Stimulated activated CD4-positive, alpha-beta T cell treated with anti-CD3 and anti-CD28 coated beads, Interleukin-2, amount 100 ng/mL, for 4 hours (primary cell): ENCODE measurements at places on chromosomes 2 and 18.

DNA sequence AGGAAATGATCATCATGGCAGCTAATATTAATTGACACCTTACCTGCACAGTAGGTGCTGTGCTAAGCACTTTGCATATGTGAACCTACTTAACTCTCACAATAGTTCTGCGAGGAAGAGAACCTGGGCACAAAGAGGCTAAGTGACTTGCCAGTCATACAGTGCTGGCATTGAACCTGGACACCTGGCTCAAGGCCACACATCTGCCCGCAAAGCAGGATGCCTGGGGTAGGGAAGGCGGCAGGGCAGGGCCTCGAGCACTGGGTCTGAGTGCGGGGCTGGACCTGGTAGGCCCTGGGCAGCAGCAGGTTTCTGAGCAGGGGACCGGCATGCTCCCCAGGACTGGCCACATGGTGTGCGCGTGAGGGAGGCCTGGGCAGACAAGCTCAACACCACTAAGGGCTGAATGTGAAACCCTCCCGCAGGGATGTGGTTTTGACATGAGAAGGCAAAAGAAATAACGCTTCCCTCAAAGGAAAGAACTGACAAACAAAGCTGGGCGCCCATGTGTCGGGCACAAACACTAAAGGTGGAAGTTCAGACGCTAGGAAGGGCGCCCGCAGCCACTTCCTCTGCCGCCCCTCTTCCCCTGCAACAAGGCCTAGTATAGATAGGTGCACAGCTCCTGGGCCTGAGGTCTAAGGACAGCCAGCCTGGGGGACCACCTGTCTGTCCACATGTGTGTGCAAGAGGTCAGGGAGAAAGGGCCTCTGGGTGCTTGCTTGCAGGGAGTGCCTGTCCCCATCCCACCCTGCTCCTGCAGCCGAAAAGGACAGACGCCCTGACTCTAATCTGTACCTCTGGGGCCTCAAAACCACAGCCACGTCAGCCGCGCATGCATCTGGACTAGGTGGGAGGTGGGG, 92.5 kb downstream of the ZFP36L2 start:
- DNase-seq, result peak; percentile 57

DNA sequence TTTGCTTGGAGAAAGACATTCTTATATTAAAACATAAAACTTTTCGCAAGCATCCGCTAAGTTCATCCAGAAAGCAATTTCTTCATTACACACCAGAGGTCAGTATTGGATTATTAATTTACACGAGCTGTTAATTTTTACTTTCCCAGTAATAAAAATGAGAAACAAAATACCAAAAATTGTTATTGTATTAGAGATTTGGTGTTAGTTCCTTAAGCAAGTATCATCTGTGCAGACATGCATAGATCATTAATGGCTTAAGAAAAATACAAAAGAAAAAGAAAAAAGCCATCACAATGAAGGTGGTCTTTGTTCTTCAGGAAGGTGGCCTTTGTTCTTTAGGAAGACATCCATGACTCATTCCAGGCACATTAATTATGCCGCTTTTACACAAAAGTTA, 53.6 kb upstream of the HNMT start:
- DNase-seq, result no peak

DNA sequence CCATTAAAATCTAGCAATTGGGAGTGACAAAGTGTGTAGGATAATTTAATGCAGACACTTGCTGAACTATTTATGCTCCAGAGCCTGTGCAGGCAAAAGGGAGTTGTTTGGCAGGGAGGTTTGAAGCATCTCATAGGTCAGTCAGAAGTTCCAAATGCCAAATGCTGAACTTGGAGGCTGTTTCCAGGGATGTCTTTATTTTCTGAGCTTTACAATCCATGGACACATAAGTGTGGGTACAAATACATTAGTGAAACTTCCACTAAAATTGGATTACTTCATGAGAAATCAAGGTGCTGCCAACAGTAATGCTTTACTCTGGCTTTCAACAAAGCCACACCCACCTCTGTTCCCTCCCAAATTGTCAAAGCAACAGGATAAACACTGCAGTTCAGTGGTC, 422.1 kb upstream of the SETBP1 start:
- no peak for DNase-seq

DNA sequence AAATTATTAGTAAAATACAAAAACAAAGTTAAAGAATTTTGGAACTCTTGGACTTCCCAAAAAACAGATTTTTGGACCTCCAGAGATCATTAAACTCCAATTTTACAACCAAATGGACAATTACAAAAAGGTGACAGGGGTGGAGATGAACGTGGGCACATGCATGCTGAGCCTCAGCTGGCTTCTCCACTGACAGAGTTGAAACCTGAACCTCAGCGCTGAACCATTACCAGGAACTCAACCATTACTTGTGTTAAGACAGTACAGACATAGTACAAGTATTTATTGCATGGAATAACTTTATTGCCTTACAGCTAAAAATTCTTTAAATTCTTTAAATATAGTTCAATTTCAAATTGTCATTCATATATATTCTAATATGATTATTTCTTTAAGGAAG, 33.0 kb upstream of the KIDINS220 start:
- no peak for DNase-seq

GRCh38 chr2:184644685-184645084, 46.4 kb downstream of the ZNF804A start:
- DNase-seq, result no peak

- no peak for DNase-seq
Observed at GRCh38 chr18:76480913-76481312, 14.1 kb downstream of the ZNF516 start.

DNA sequence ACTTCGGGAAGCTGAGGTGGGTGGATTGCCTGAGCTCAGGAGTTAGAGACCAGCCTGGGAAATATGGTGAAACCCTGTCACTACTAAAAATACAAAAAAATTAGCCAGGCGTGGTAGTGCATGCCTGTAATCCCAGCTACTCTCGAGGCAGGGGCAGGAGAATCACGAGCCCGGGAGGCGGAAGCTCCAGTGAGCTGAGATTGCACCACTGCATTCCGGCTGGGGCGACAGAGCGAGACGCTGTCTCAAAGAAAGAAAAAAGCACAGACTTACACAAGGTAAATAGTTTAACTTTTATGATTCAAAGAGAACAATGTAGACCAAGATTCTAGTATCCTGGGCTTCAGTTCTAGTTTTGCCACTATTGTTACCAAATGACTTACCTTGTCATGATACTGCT, 37.4 kb downstream of the NCKAP1 start:
- no peak for DNase-seq

- DNase-seq, result no peak
Observed at GRCh38 chr2:121886059-121886458, 130.6 kb downstream of the TSN start.

GRCh38 chr2:203112342-203112741, 97.7 kb downstream of the NBEAL1 start:
- no peak for DNase-seq

- DNase-seq, result no peak
Observed at GRCh38 chr2:24891201-24891600, 28.8 kb downstream of the ADCY3 start.

GRCh38 chr18:67483237-67483636, 33.3 kb downstream of the DSEL start:
- no peak for DNase-seq

GRCh38 chr2:239331560-239331959, 69.3 kb downstream of the HDAC4 start:
- no peak for DNase-seq

DNA sequence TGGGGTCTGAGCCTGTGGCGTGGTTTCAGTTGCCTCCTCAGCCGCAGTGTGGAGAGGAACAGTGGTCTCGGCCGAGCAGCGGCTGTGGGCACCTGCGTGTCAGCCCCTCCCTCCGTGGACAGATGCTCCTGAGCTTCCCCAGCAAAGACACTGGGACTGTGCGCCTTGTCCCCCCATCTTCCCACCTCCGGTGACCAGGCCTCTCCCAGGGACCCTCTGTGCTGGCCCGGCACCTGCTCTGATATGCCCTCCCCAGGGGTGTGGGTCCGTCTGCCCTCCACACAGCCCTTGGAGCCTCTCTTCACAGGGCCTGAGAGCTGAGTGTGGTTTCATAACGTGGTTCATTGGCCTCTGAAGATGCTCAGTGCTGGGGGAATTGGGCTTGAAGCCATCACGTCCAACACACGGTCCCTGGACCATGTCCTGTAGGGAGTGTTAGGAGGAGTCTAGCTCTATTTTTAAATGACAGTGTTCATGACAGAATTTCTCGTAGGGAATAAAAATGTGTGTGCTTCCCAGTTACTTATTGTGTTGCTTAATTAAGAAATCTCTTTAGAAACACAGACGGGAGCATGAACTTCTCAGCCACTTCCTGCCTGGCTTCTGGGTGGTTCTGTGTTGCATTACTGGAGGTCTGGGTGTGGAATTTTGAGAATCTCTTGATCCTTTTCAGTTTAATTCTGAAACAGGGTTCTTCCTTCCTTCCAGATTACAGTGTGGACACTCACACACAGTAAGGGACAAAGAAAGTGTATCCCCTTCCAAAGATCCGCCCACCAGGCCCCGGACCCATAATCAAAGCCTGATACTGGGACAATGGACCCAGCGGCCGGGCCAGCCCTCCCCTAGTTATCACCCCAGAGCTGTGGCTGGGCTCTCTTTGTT, 110.7 kb downstream of the NFATC1 start:
- no peak for DNase-seq

- no peak for DNase-seq
Observed at GRCh38 chr18:77014538-77014937, 118.0 kb downstream of the MBP start.

- no peak for DNase-seq
Observed at GRCh38 chr2:12091201-12091806, 344.9 kb downstream of the LPIN1 start.

- no peak for DNase-seq
Observed at GRCh38 chr2:216858312-216858711, 1.6 kb downstream of the TNP1 start.

DNA sequence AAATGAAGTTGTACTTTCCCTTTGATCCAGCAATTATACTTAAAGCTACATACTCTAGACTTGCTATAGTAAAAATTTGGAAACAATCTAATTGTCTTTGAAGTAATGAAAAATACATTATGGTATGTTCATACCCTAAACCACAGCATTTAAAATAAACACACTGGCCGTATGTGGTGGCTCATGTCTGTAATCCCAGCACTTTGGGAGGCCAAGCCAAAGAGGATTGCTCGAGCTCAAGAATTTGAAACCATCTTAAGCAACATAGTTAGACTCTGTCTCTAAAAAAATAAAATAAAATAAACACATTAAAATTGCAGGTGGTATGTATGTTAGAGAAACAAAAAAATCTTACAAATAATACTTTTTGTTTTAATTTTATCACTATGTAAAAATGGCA, 208.1 kb upstream of the KLHL14 start:
- no peak for DNase-seq

- no peak for DNase-seq
Observed at GRCh38 chr18:31232775-31233424, 70.2 kb upstream of the DSC1 start.

- no peak for DNase-seq
Observed at GRCh38 chr2:236180076-236180816, 12.1 kb upstream of the GBX2 start.

DNA sequence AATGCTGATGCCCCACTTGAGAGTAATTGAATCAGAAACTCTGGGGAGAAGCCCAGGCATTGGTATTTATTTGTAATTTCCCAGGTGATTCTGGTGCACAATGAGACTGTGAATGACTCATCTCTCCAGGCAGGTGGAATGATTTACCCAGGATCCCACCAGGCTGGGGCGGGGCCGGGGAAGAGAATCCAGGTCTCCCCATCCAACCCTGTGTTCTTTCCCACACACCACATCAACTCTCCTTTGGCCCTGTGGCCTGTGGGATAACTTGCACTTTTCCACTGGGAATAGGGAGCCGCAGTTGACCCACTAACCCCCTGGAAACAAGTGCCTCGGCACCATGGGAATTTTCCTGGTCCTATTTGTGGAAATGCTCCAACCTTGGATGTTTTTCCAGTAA, 409.8 kb downstream of the ZNF521 start:
- no peak for DNase-seq

DNA sequence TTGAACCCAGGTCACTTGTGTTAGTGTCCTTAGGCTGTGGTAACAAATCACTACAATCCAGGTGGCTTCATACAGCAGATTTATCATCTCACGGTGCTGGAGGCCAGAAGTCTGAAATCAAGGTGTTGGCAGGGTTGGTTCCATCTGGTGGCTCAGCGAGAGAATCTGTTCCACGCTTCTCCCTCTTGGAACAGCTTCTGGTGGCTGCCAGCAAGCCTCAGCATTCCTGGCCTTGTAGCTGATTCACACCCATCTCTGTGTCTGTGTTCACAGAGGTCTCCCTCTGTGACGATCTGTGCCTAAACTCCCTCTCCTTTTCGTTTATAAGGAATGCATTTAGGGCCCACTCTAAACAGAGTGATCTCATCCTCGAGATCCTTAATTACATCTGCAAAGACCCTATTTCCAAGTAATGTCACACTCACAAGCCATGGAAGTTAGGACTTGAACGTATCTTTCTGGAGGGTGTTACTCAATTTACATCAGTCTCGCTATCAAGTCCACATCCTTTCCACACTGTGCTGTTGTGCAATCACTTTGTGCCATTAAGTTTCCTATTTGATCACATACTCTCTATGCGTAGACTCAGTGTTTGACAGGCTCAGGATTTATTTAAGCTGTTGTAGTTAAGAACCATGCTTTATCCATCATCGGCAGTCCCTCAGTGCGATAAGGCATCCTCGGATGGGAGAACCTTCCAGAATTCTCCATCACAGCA, 164.4 kb downstream of the SOCS6 start:
- DNase-seq, result no peak

GRCh38 chr2:188388831-188389230, 97.2 kb downstream of the GULP1 start:
- no peak for DNase-seq

DNA sequence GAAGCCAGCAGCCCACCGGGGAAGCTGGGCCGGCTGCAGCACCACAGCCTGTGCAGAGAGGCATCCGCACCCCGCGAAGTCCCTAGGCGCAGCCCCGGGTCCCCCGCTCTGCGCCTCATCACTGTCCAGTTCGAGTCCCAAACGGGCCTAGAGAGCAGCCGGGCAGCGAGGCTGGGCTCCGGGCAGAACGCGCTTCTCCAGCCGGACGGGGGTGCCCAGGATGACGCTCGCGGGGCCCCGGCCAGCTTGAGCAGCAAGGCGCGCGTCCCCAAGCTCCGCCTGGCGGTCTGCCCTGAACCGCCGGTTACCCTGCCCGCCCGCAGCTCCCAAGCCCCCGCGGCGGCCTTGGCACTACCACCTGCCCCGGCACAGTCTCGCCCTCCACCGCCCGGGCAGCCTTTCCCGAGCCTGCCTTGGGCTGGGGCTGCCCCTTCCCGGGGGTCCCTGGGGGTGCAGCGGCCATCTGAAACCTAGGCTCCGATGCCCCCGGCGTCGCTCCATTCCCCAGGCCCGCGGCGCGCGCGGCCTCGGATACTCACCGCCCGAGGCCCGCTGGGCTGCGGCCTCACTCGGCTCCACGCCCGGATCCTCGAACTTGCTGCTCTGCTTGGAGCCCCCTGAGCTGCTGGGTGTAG, 591 bp downstream of the SLC16A14 start:
- DNase-seq, result peak; percentile 22

- DNase-seq, result no peak
Observed at GRCh38 chr18:77376043-77376732, 126.5 kb downstream of the GALR1 start.

GRCh38 chr2:65019675-65020195, 30.5 kb downstream of the SLC1A4 start:
- DNase-seq, result no peak
